Right kidney (tissue), 9 donors: ENCODE measurements at places on chromosomes 4 and X.

- no peak for DNase-seq
Measured at GRCh38 chr4:34196375-34196774, 2047.9 kb downstream of the ARAP2 start.

DNA sequence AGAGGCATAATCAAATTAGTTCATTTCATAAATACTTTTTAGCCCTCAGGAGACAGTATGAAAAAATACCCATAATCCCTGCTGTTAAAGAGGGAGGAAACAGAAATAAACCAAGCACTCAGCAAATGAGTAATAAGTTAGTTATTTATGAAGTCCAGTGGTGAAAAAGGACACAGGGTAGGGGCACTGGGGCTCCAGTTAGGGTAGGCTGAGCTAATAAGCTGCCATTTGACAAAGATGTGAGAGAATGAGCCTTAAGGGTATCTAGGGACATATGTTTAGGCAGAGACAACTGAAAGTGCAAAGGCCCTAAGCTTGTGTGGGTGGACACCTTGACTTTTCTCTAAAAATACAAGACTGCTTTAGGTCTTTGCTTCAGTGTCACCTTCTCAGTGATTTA is 94.4 kb downstream of the IL15 start:
- no peak for DNase-seq

DNA sequence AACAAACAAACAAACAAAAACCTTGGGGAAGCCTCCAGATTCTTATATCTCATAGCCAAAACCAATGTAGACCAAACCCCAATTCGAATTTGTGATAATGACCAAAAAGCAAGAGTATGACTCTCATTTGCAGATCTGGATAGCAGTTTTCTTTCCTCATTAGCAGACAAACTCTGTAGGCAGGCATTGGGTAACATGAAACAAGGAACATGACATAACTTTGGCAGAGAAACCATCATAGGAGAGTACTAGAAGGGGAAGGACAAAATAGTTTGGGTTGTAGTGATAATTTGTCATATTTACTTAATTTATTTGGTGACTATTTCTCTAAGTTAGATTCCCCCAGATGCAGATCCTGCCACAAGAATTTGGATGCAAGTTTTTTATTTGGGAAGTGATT is 187.8 kb downstream of the MID1IP1 start:
- DNase-seq: no peak

DNA sequence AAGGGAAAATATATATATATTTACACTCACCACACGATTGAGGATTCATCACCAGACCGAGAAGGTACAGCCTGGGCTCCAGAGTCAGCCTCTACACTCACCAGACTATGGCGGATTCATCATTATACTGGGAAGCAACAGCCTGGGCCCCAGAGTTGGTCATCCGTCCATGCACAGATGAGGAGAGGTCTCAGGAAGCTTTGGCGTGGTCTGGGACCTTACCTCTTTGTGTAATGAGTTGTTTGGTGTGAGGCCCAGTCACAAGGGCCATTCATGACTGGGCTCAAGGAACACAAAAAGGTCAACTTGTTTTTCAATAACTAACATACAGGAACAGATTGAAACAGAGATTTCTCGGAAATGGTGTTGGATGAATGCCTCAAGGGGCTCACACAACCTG is 926.1 kb downstream of the FAM133A start:
- DNase-seq: peak; percentile 1
